Cardiac fibroblast (primary cell): ENCODE measurements at places on chromosomes 11 and 22.

DNA sequence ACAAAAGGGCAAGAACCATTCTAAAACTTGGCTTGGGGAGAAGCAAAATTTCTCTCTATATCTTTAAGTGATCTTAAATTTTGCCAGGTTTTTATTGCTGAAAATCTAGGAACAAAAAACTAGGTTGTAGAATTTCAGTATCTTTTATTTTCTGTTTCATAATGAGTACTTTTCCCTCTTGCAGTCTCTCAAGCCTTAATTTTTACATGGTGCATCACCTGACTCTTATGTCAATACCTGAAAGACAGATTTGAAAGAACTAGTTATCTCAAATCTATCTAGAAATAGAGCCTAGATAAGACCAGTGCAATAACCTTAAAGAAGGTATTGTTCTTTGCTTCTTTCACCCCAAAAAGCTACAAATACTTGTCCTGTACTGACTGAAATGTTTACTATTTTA, 122.1 kb downstream of the TRIM44 start:
- no peak for DNase-seq

DNA sequence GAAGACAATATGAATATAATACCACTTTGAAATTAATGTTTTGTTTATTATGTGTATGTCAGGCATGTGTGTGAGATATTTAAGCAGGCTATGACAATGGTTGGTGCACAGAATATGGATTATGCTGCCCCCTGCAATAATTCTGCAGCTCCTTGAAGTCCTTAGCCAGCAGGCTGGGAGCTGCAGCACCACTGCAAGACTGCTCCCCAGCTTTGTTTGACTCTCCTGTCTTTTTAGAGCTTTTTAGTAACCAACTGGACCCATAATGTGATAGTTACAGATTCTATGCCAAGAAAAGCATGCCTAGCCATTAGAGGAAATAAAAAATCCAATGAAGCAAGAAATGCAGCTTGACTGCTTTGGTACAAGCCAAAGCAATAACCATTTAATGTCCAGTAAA, 535.1 kb downstream of the TMEM135 start:
- DNase-seq: no peak

GRCh38 chr11:1335811-1336761, 26.7 kb upstream of the TOLLIP start:
- DNase-seq: peak; percentile 93

DNA sequence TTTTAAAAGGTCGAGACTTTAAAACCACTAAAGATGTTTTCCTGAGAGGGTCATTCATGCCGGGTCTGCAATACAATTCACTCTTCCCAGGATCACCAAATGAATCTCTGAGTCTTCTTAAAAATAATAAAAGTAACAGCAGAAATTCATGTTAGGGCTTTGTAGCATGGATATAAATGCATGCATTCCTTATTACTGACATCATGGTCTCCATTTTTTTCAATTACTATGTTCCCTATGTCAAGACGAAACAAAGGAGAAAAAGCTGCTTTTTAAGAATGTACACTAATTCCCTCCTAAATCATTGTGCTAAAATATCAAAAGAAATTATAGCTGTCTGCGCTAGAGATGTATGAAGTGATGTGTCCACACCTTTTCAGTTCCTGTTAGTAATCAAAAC, 789.9 kb upstream of the LRRC4C start:
- peak; percentile 49 for DNase-seq

DNA sequence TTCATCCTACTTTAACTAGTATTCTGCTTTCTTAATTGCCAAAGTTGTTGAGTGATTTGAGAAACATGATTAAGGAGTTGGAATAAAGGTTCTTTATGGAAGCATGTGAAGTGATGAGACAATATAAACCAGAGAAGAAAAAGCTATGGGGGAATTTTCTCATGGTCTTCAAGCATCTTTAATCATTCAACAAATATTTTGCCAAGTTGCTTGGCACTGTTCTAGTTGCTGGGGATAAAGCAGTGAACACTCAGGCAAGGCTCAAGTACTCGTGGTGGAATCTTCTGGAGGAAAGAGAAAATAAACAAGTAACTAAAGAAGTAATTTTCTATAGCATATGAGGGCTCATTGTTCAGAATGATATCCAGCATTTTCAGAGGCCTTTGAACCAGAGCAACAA, 9.2 kb upstream of the PIWIL4 start:
- DNase-seq: peak; percentile 42
